ENCODE measurements at places on chromosomes 13 and 19. TPM values are rescaled to one million over a fixed set of nuclear protein-coding genes. Genes with fewer than 3 reads are reported as not detected.

GRCh38 chr13:80389073-80390038 lies 48.4 kb upstream of the SPRY2 start:
- DNase-seq = no peak
- H3K4me3 ChIP-seq = no peak overlapping the region
- no peaks in the 10 kb centered on the region for H3K27me3 ChIP-seq
- no peak overlapping the region for H3K27ac ChIP-seq

DNA sequence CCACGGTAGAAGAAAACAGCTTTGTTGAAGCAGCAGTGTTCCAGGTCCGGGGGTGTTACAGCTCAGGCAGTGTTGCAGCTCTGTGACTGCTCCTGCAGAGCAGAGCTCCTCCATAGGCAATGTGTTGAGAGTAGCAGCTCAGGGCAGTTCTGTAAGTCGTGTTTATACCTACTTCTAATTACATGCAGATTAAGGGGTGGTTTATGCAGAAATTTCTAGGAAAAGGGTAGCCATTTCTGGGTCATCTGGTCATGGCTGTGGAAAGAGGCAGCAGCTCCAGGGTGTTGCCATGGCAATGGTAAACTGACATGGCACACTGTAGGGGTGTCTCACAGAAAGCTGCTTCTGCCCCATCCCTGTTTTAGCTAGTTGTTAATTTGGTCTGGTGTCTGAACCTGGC lies 316.4 kb downstream of the GPC5 start:
- no peaks in the 10 kb centered on the region for H3K27me3 ChIP-seq
- no peak for DNase-seq
- no peak overlapping the region for H3K4me3 ChIP-seq
- no peaks in the 10 kb centered on the region for H3K36me3 ChIP-seq
- no peaks in the 10 kb centered on the region for H3K4me1 ChIP-seq

DNA sequence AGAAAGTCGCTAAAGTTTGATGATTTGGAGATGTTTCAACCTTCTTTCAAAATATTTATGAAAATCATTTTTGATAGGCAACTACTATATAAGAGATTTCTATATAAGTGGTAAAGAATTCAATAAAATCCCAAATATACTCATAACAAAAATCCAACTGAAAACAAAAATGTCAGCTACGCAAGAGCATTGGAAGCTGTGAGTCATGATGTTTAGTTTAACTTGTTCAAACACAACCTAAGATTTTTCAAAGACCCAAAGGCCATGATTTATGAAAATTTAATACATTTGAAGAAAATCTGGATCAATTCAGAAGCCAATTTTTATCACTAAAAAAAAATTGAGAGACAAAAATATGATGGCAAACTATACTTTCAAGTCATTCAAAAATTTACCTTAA lies 226.6 kb downstream of the MZT1 start:
- H3K27ac ChIP-seq = no peak overlapping the region
- no peaks in the 10 kb centered on the region for H3K4me1 ChIP-seq
- DNase-seq = no peak
- H3K36me3 ChIP-seq = no peaks in the 10 kb centered on the region
- H3K27me3 ChIP-seq = no peaks in the 10 kb centered on the region

DNA sequence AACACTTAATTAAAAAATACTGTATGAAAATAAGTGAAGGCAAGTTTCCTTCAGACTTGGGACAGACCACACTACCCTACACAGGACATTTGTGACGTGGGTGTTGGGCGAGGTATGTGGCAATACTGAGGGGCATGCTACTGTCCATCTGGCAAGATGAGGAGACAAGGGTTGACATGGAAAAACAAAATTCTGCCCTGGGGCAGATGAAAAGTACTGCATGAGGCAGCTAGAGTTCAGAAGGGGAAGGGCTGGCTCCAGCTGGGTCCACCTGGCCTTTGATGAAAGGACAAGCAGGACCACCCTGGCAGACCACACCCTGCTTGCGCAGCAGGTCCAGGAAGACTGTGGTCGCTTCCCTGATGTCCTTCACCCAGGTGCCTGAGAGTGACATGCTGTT lies 43.2 kb downstream of the LATS2 start:
- no peaks in the 10 kb centered on the region for H3K27me3 ChIP-seq
- H3K4me3 ChIP-seq = no peak overlapping the region
- DNase-seq = peak; percentile 32
- peaks cover 38% of the 10 kb centered on the region for H3K4me1 ChIP-seq
- peaks cover 3% of the 10 kb centered on the region for H3K36me3 ChIP-seq

DNA sequence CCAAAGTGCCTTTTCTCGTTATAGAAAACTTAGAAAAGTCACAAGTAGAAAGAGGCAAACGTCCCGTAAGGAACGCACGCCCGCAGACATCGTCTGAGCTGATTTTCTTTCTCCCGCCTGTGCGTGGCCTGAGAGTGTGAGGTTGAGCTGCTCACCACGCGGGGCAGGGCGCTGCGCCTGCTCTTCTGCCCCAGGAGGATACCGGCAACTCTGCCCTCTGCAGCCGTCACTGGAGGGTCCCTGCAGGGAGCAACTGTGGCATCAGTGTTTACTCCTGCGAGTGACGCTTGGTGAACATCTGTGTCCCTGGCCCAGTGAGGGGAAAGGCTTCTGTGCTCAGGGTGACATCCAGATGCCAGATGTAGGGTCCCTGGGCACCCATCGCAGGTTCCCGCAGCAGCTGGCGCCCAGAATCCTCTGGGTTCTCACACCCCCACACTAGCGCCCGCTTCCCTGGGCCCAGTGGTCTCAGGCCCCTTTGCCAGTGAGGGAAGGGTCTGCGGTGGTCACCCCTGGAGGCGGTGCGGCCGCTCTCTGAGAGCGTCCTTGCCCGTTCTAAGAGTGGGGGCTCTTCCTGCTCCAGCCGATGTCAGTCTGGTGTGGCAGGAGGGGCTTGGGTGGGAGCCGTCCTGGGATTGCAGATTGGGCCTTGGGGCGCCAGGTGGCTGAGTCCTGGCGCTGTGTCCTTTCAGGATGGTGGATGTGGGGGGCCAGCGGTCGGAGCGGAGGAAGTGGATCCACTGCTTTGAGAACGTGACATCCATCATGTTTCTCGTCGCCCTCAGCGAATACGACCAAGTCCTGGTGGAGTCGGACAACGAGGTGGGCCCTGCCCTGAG lies 17.4 kb upstream of the GNA15 start:
- no peak overlapping the region for H3K4me3 ChIP-seq
- peaks cover 7% of the 10 kb centered on the region for H3K4me1 ChIP-seq
- no peaks in the 10 kb centered on the region for H3K36me3 ChIP-seq
- H3K27me3 ChIP-seq = no peaks in the 10 kb centered on the region
- no peak for DNase-seq

DNA sequence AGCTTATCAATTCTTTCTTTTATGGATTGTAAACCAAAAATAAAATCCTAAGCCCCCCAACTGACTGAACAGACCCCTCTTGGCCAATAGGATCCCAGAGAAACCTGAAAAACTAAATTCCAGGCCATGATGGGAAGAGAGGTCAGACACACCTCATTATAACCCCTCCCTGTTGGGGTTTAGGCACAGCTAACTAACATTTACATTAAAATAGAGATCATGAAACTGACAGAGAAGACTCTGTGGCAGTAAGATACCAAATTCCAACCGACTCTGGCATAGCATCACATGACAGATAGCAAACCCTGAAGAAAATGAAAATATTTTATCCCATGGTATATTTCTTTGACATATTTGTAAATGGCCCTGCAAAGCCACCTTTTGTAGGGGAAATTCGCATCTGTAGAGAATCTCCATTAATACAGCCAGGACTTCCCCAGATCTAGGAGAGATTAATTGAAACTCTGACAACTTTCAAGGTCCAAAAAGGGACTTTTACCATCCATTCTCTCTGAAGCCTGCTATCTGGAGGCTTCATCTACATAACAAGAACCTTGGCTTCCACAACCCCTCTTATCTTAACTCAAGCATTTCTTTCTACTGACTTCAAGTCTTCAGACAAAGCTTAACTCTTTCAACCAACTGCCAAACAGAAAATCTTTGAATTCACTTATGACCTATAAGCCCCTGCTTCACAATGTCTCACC lies 27.1 kb upstream of the GAS6 start:
- no peaks in the 10 kb centered on the region for H3K4me1 ChIP-seq
- no peak for DNase-seq
- H3K4me3 ChIP-seq = no peak overlapping the region
- H3K36me3 ChIP-seq = no peaks in the 10 kb centered on the region
- no peak overlapping the region for H3K27ac ChIP-seq
- peaks cover 7% of the 10 kb centered on the region for H3K27me3 ChIP-seq

DNA sequence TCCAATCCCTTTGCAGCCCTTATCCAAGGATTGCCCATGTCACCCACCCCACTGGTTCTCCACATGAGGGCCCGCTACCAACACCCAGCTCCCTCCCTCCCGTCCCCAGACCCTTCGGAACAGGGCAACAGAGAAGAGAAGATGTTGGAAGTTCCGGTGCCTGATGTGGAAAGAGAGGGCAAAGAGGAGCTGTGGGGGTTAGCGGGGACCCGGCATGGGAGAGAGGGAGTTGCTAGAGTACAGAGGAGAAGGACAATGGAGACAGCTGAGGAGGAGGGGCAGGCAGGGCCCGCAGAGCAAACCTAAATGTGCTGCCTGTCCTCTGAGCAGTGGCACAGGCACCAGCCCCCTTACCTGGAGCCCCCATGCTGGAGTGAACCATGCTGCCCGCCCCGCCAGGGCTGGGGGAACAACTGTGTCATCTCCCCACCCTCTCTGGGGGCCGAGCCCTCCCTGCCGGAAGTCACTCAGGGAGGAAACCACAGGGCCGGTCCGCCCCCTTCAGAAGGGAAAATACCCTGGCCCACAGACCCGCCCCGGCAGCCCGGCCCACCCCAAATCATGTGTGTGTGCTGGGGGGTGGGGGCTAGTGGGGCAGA lies at the start of gene POU2F2:
POU2F2 (minus strand) TSS at position 417 of the 599 bp plus-strand sequence; CDS start at position 382, 35 bp downstream.
- H3K27me3 ChIP-seq = no peaks in the 10 kb centered on the region
- peaks cover 54% of the 10 kb centered on the region for H3K4me1 ChIP-seq
- H3K4me3 ChIP-seq = peak within 1 kb of the TSS; percentile 86

DNA sequence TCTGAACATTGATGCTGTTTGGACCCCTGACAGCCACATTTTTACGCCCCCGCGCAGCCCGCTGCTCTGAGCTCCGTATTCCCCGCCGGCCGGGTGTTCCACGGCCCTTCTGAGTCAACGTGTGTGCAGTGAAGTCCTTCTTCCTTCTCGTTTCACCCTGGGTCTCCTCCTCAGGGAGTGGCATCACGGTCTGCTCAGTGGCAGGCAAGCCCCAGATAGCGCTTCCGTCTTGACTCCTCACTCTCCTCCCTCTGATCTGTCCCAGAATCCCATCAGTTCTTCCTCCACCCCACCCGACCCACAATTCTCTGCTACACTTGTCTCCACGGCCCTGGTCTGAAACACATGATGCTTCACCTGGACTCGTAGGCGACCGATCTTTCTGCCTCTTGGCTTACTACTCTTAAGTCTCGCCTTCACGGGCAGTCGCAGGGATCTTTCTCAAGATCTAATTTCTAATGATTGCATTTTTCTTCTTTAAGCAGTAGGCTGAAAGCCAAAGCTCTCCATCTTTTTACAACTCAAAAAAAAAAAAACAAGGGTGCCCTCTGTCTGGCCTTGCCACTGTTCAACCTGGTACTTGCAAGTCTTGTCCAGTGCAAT lies 33.9 kb downstream of the CCNE1 start:
- peaks cover 31% of the 10 kb centered on the region for H3K4me1 ChIP-seq
- H3K36me3 ChIP-seq = no peaks in the 10 kb centered on the region
- H3K27me3 ChIP-seq = no peaks in the 10 kb centered on the region
- peak overlapping the region; percentile 90 for H3K4me3 ChIP-seq

DNA sequence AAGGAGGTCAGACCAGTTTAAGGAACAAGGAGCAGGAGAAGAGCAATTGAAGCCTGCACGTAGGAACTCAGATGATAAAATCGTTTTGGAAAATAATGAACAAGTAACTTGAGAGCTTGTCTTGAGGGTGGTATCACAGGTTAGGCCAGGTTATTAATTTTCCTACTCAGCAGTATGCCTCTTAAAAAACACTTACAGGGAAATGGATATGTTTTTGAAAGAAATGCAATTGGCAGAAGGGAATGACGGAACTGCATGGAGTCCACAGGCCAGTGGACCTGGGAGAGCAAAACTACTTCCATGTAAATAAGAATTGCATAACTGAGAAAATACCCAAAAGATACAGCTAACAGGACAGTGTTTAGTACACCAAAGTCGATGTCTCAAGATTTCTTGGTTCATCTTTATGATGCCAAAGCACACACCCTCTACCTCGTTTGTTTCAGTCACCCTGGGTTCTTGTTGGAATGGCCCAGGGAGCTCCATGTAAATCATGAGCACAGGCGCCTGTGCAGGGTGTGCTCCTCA lies 35.2 kb downstream of the MBNL2 start:
- H3K4me3 ChIP-seq = no peak overlapping the region
- H3K27me3 ChIP-seq = no peaks in the 10 kb centered on the region
- no peaks in the 10 kb centered on the region for H3K36me3 ChIP-seq
- H3K4me1 ChIP-seq = peaks cover 22% of the 10 kb centered on the region

DNA sequence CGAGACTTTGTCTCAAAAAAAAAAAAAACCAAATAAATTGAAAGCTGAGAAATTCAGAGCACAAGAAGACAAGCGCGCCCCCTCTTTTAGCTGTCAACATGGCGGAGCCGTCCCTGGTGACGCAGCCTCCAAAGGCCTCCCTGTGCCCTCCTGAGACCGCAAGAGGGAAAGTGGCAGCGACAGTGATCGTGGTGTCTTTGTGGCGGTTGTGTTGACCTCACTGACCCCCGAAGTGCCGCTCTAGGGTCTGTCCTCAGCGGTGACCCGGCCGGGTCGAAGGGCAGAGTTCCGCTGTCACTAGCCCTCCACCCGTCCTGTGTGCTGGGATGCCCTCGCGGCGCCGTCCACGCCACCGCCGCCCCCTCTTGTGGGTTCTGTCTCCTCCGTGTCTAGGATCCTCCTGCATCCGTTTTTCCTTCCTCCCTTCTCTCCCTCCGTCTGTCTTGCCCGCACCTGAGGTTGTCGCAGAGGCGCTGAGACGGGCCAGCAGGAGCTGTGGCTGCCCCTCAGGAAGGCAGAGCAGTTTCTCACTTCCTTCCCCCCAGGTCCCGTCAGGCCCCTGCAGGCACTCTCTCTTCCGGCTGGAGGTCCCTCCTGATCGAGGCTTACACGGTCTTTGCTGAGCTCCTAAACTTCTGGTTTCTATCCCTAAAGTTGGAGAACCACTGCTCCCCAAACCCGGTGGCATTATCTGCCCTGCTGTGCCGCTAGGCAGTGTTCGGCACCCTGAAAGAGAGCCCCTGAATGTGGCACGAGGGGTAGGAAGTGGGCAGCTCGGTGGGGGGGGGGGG lies 7.2 kb downstream of the UHRF1 start:
- peaks cover 48% of the 10 kb centered on the region for H3K4me1 ChIP-seq
- peak overlapping the region; percentile 86 for H3K4me3 ChIP-seq
- H3K27me3 ChIP-seq = no peaks in the 10 kb centered on the region
- no peaks in the 10 kb centered on the region for H3K36me3 ChIP-seq
- peak; percentile 44 for DNase-seq

DNA sequence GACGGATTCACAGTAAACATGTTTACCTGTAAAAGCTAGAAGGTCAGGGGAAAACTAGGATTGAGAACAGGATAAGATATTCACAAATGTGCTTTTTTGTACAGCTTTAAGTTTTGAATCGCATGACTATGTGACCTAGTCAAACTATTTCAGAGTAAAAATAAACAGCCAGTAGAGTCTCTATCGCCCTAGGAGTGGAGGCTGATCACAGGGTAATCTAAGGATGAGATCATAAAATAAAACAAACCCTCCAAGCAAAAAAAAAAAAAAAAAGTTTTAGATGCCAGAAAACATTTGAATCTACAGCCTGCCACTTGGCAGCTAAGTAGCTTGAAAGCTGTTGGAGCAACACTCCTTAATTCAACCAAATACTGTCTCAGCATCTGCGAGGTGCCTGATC lies 26.8 kb downstream of the ZNF350 start:
- H3K36me3 ChIP-seq = peaks cover 28% of the 10 kb centered on the region
- no peaks in the 10 kb centered on the region for H3K4me1 ChIP-seq
- no peak for DNase-seq
- H3K27ac ChIP-seq = no peak overlapping the region
- H3K4me3 ChIP-seq = no peak overlapping the region
- H3K27me3 ChIP-seq = no peaks in the 10 kb centered on the region

The TJP3 gene
- polyA plus RNA-seq = not detected

All from CD14-positive monocyte (primary cell).